8988T (cell line): ENCODE measurements at places on chromosomes 3 and 15.

DNA sequence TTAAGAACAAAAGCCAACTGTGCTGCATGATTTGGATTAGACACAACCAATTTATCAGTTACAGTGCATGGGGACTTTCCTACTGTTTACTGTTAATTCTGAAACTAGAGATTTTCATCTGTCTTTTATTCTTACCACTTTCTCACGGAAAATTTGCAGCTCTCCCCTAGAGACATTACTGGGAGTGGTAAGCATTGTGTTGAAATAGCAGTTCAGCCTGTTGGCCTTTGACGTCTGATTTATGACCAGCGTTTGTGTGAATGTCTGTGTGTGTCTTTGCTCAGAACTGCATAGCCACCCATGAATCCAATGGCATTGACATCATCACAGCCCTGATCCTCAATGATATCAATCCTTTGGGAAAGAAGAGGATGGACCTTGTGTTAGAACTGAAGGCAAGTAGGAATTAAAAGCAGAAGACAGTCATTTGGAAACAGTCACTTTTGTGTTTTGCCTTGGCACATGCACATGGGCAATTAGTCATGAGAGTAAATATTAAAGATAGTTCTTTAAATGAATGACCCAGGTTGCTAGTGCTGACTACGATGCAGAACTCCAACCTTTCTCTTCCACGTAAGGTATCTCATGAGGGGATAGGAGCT, 202.2 kb upstream of the BHLHE40 start:
- no peak for DNase-seq

DNA sequence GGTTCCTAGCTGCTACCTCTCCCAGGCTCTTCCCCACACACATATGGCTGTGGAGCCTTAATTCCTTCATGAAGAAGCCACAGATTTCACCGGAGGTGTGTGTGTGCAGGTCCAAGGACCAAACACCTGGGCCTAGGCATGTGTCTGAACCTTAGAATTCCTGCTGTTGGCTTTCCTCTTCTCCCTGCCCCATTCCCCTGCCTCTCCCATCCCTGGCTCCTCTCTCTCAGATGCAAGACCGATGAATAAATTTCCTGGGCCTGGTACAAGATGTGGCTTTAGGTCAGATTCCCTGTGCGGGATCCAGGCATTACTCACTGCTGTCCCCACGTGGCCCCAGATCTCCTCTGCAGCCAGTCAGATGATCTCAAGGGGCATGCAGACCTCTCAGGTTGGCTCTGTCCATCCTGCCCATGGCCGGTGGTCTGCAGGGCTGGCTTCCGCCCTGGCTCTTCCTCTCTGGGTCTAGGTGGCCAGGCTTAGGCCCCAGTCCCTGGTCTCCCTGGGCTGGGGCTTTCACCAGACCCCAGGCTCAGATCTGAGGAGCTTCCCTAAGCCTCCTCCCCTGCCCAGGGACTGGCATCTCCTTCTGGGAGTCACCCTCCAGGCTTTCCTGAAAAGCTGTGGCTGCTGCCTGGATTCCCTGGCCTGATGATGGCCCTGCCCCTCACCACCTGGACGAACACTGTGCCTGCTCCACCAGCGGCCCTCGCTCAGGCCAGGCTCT, 20.5 kb downstream of the CCR9 start:
- peak; percentile 51 for DNase-seq

DNA sequence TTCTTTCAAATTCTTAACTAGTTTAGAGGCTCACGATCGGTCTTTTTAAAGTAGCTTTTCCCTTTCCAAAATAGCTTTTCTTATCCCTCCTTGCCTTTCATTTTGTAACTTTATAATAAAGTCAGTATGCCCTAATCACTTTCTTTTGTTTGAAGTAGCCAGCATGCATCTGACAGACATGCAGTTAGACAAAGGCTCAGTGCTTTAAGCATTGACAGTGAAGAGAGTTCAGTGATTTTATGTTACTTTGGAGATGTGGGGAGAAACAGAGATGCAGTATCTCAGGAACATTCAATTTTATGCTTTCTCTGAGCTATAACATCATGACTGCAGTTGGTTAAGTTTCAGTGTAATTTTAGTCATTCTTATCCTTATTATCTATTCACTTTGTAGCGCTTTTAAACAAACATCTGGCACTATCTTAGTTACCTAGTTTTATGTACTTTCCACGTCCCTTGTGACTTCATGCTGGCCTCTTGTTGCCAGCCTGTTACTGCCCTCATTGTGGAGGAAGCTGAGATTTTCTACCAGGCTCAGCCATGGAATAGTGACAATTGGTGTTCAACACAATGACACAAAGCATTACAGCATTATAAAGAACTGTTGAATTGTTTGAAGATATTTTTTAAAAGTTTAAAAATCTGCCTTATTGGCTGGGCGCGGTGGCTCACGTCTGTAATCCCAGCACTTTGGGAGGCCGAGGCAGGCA, 90.3 kb downstream of the AKAP13 start:
- no peak for DNase-seq

- DNase-seq: no peak
These were observed 9.8 kb upstream of the VIPR1 start for GRCh38 chr3:42492508-42493080.

- DNase-seq: no peak
These were observed 65.5 kb upstream of the ROPN1 start for GRCh38 chr3:124057420-124057819.

DNA sequence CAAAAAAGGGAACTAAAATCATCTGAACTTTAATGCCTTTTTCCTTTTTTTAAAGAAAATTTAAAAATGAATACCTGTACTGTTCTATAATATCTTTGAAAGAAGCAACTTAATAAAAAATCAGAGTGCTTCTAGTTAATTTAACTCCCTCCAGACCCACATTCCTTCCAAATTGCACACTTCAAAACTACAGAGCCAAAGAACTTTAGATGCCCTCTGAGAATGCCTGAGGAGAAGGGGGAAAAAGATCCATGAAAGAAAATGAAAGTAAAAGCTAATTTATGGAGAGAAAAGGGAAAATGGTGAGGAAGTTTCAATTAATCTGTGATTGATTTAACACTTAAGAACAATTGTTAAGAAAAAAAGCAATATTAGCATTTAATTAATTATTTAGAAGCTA, 1141.6 kb downstream of the IGSF11 start:
- no peak for DNase-seq

GRCh38 chr15:40266828-40267304, 16.0 kb downstream of the ANKRD63 start:
- peak; percentile 83 for DNase-seq

- DNase-seq: no peak
These were observed 60.8 kb upstream of the HES1 start for GRCh38 chr3:194075088-194075615.

GRCh38 chr15:70195587-70196305, 98.0 kb upstream of the TLE3 start:
- no peak for DNase-seq

DNA sequence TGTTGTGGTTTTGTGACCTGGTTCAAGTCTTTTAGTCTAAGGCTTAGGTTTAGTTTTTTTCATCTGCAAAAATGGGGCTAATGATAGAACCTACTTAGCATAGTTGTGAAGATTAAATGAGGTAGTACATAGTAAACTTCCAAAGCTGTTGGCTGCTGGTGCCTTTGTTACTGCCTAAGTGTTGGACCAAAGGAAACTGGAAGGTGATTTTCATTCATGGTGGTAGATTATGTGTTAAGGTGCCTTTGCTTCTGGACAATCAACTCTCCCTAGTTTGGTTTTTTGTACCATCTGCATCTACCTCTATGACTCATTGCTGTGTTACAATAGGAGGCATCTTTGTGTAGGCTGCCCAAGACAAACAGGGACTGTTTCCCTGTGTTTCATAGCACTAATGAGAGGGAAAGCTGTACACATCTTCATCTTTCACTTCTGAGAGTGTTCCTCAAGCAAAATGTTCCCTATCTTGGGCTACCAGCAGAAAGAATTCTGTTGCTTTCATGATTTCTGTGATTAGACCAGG, 3.2 kb downstream of the MAP2K1 start:
- DNase-seq: no peak

- no peak for DNase-seq
These were observed at the start of gene ACAN for GRCh38 chr15:88803241-88803919. Gene ACAN (plus strand): TSS chr15:88803436. CDS start chr15:88836207, 32,771 bp downstream.

DNA sequence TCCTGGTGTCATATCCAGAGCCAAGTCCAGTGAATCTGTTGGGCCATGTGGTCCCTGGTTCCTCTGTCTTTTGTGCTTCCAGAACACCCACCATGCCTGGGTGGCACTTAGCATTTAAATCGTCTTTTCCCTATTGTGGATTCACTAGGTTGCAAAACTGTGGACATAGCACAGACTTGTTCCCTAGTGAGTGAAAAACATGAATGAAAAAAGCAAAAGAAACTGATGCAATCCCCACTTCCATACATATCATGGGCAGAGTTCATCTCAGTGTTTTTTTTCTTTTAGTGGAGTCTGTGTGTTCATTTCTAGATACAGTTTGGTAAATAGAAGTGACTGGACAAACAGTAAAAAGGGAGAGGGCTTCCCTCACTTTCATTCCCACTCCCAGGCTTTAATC, 170.5 kb downstream of the SLCO3A1 start:
- DNase-seq: no peak

- no peak for DNase-seq
These were observed 26.1 kb downstream of the RASGRP1 start for GRCh38 chr15:38538328-38539007.

GRCh38 chr15:91942720-91943394, 89.3 kb downstream of the SLCO3A1 start:
- DNase-seq: no peak

DNA sequence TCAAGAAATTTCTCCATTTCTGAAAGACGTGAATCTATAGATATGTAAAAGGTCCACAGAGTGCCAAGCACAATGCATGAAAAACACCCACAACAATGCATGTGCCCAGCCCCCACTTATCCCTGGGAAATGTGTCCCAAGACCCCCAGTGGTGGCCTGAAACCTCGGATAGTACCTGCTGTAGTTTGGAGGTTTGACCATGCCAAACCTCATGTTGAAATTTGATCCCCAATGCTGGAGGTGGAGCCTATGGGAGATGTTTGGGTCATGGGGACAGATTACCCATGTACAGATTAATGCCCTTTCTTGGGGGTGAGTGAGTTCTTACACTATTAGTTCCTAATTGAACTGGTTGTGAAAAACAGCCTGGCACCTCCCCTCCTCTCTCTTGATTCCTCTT, 21.4 kb upstream of the MYZAP start:
- no peak for DNase-seq

- DNase-seq: no peak
These were observed 269.2 kb upstream of the LRTM1 start for GRCh38 chr3:55197021-55197420.

DNA sequence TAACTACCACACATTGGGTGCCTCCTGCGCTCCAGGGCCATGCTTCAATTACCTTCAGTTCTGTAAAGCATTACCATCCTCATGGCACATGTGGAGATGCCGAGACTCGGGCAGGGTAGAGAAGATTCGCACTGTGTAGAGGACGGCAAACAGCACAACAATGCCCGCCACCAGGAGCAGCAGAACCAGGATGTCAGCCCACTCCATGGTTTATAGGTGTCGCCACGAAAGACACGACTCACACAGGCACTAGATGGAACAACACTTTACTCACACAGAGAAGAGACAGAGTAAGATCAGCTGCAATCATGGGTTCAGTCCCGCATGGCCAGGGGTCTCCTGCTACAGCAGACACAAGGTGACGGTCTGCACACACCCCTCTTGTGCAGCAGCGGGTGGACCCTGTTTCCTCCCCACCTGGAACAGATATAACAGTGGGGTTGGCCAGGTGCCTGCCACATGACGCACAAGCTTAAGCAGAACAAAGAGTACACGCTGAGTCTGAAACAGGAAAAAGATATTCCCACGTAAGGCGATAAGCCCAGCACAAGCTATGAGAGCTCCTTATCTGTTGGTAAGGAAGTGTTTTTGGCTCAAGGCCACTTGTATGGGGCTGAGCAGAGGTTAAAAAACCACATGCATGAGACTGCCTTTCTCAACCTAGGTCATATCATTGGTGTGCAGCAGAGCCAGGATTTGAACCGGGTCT, 2.5 kb upstream of the TBC1D21 start:
- no peak for DNase-seq
